Forelimb muscle (tissue), 1 donor: ENCODE measurements at places on chromosomes 16 and 17. TPM values are rescaled to one million over a fixed set of nuclear protein-coding genes. Genes with fewer than 3 reads are reported as not detected.

GRCh38 chr16:50509521-50510341, 38.5 kb upstream of the NKD1 start:
- DNase-seq: no peak

DNA sequence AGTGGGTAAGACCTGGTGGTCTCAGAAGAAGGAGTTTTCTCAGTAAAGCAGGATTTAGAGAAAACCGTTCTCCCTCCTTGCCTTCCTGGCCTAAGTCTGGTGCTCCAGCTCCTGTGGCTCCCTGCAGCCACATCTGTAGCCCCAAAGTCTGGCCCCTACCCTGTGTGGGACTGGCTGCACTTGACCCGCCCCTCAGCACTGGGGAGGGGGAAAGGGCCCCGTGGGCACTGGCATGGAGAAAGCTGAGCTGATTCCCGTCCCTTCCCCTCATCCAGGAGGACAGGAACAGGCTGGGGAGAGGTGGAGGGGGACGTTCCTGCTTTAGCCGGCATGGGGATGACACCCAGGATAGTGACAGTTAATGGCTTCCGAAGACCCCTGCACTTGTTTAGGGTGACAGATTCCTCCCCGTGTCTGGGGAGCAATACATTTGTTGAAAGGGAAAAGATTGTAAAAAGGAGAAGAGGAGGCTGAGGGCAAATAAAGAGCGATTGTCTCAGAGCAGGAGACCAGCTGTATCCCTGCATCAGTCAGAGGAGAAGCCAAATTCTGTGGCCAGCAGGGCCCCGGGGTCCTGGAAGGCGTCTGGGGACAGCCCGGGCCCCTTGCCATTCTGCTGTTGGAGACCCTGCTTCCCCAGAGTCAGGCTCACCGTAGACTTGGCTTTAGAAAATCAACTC, 37.9 kb downstream of the GRIN2C start:
- no peak for DNase-seq

GRCh38 chr16:19700319-19700781, 17.7 kb downstream of the KNOP1 start:
- DNase-seq: no peak

GRCh38 chr16:83937922-83938885, 14.8 kb upstream of the OSGIN1 start:
- no peak for DNase-seq

- no peak for DNase-seq
Measured at GRCh38 chr16:28179354-28179753, 32.4 kb downstream of the XPO6 start.

- DNase-seq: no peak
Measured at GRCh38 chr17:55059724-55060123, 91.2 kb downstream of the STXBP4 start.

GRCh38 chr17:4501295-4501949, 2.7 kb downstream of the SPNS2 start:
- DNase-seq: no peak

GRCh38 chr17:75490173-75490743, 25.1 kb downstream of the CASKIN2 start:
- DNase-seq: no peak

GRCh38 chr17:59848778-59849177, 44.0 kb downstream of the TUBD1 start:
- no peak for DNase-seq

GRCh38 chr17:59093702-59094231, 12.9 kb downstream of the TRIM37 start:
- no peak for DNase-seq

DNA sequence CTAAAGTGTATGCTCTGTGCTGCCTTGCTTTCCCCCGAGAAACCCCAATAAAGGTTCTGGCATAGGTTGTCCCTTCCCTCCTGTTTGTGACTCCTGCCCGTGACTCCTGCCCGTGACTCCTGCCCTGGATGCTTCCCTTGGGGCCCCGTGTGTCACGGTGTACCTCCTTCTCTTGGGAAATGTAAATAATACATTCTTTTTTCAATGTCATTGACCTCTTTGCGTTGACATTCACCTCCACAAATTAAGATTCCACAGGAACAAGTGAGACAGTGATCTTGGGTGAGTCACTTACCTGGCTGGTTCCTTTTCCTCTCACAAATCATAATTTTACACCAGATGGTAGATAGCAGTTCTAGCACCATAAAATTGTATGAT, 632 bp downstream of the CCL15 start:
- DNase-seq: no peak

DNA sequence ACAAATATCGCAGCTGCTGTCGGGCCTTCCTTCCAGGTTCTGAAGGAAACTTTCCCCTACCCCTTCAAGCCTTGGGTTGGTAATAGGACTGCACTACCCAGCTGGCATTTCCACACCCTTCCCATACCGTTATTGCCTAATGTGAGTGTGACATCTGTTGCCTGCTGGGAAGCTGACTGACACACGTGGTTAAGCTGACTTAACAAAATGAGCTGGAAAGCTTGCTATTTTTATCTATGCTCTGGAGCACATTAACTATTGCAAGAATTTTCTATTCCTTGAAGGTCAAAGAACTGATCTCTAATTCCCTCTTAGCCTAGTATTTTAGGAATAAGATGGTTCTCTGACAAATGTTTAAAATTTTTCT, 79.5 kb downstream of the PMP22 start:
- peak; percentile 46 for DNase-seq

DNA sequence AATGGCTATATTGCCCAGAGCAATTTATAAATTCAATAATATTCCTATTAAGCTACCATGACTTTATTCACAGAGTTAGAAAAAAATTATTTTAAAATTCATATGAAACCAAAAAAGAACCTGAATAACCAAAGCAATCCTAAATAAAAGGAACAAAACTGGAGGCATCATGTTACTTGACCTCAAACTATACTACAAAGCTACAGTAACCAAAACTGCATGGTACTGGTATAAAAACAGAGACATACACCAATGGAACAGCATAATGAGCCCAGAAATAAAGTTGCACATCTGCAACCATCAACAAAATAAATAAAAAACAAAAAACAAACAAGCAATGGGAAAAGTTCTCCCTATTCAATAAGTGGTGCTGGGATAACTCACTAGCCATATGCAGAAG, 203.2 kb downstream of the RGS9 start:
- DNase-seq: no peak

GRCh38 chr16:29825145-29826044, 5.1 kb downstream of the MVP start:
- DNase-seq: no peak

GRCh38 chr16:75572864-75573542, 6.8 kb downstream of the GABARAPL2 start:
- no peak for DNase-seq

DNA sequence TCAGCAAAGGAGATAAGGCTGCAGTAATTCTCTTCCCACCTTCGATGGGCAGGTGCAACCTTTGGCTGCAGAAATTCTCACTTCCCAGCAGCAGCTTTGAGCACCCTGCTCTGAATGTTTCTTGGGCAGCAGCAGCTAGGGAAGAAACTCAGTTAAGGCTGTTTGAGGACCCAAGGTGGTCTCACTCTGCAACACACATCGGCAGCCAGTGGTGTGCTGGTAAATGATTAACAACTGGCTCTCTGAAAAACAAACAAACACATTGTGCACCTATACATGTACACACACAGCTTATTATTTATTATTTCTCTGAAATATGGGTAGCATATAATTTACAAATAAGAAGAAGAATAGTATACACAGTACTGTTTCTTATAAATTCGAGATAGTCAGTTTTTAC, 685.8 kb downstream of the WWOX start:
- no peak for DNase-seq

The WNT9B gene
- polyA plus RNA-seq: 0.06 TPM

The NUP93 gene
- polyA plus RNA-seq: 42.0 TPM

The TOX3 gene
- polyA plus RNA-seq: 1.4 TPM

The SLC38A8 gene
- not detected for polyA plus RNA-seq

The KCNJ16 gene
- polyA plus RNA-seq: 1.3 TPM

The TNFRSF17 gene
- 0.19 TPM for polyA plus RNA-seq

The MT1M gene
- 1.2 TPM for polyA plus RNA-seq

The PRMT7 gene
- polyA plus RNA-seq: 39.9 TPM

The SGCA gene
- 368 TPM for polyA plus RNA-seq
